ENCODE measurements at places on chromosomes 1 and 21.
A peak's percentile ranks its signal among the peaks of the same experiment; 100 is the strongest.

DNA sequence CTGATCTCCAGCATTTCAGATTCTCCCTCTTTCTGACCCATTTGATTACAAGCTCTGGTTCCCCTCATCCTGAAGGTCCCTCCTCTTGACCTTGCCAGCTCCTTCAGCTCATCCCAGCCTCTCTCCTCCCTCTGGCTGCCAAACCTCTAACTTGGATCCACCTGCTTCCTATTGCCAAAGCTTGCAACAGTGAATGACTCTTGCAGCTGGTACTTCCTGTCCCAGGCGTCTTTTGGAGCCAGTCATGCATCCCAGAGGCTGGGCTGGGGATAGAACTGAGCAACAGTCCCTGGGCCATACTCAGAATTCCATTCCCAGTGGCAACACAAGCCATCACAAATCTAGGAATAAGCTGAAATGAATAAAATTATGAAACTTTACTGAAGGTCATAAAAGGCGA, 27.7 kb upstream of the SPOCD1 start:
- no peak for DNase-seq

DNA sequence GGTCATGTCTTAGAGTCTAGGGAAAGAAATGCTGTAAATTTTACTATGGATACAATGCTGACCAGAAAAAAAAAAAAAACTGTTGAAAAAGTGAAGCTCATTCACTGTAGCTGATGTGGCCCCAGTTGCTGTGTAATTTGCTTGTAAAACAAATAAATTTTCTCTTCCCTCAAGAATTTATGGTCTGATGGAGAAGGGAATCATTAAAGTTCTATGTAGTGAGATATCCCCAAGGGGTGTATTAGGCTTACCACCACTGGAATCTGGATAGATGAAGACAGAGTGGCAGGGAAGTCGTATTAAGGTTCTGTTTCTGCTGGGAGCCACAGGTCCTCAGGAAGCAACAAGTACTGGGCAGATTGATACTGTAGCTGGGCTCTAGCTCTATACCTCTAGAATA, 860.0 kb downstream of the LTN1 start:
- no peak for DNase-seq

DNA sequence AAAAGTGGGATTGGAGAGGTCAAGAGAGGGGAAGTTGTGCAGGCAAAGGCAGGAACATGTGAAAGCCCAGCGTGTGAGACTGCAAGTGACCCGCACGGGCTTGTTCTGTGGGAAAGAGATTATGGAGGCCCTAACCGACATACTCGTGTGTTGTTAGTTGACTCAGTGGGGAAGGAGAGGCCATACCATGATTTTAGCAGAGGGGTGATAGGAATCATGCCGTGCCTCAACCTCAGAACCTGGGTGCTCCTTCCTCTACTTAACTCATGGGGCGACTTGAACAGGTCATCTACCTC, 19.3 kb downstream of the PGLYRP3 start:
- DNase-seq = no peak

- no peak for DNase-seq
Measured at GRCh38 chr1:3993619-3994375, 93.7 kb upstream of the C1orf174 start.

GRCh38 chr1:157292302-157292701, 154.1 kb upstream of the ETV3 start:
- DNase-seq = no peak

GRCh38 chr21:45414396-45415187, 9.6 kb downstream of the COL18A1 start:
- DNase-seq = no peak

GRCh38 chr1:67754526-67754920, 69.5 kb downstream of the GADD45A start:
- no peak for DNase-seq

DNA sequence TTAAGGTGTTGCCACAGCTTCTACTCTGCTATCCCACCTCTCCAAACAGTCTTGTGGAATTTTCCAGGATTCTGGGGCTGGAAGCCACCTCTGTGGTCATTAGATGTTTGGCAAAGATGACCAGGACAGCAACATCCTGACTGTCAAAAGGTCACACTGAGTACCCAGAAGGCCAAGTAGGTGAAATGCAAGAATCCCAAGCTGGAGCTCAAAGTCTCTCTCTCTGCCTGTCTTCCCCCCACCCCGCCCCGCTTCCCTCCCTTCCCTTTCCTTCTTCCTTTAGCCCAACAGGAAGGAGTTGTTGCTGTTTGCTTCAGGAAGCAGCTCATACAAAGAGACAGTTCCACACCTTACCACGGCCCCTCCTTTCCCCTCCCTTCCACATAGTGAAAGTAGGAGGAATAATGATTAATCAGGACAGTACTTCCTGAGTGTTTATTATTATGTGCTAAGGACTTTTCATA, 75.6 kb upstream of the SLC2A1 start:
- no peak for DNase-seq

DNA sequence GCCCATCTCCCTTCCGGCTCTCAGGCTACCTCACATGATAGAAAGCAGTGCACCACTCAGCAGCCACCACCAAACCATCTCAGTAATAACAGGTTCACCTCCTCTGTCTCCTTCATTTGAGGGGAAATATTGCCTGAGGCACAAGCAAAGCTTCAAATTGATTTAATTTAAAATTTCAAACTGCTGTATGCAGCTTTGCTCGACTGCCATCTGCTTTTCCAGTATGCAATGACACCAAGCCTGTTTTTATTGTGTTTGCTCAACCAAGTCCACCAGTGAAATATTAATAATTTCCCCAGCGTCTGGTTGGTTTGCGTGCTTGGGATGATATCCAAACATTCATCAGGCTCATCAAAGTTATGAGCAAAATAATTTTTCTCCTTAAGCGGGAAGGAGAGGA, 552.4 kb upstream of the DAB1 start:
- no peak for DNase-seq

DNA sequence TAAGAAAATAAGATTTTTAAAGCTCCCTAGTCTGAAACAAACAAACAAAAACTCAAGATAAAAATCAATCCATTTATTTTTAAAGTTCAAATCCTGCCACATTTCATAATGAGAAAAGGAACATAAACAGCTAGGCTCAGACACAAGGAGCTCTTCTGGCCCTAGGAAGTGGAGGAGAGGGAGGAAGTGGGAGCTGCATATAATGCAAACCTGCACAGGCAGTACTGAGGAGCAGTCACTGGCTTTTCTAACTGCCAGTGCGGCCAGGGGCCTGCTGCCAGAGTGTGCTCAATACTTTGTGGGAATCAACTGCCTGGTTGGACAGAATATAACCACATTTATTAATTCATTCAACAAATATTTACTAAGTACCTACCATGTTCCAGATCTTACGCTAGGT, 139.8 kb upstream of the SPATA6 start:
- DNase-seq = no peak

DNA sequence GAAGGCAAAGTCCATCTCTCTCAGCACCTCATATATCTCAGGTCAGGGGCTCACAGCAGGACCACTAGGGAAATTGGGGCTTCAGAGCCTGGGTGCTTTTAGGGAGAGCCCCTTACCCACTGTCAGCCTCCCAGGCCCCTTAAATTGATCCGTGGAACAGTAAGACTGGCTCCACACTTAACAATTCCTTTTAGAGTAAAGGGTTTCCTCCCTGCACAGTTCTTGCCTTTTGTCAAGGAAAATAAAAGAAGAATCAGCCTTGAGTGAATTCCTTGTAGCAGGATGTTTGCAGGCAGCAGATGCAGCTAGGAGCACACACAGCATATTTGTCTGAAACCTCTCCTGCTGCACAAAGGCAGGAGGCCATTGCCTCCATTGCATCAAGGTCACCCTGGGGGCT, 184.9 kb downstream of the SEC16B start:
- DNase-seq = no peak

DNA sequence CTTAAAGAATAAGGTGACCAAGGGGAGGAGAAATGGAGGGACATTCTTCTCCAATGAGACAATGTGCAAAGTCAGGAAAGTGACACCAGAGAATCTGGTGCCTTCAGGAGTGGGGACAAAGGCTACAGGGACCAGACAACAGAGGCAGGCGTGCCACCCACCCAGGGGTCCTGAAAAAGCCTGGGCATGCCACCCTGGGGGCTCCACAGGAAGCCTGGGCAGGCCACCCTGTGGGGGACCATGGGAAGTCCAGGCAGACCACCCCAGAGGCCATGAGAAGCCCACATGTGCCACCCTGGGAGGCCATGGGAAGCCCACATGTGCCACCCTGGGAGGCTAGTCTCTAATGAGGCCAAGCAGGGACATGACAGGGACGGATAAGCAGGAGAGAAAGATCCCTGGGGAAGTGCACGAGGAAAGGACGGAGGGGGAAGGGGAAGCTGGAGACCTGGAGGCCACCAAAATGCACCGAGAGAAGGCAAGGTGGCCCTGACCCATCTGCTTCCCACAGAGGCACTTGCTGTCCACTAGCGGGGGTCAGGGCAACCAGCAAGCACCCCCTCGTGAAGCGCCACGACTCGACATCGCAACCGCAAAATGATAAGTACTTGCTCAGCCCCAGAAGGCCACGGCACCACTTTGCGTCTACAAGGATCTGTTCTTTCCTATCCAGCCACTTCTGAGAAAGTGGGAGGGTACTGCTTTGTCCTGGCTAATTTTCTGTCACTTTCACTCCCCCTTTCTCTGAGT, 7.2 kb upstream of the PDE9A start:
- DNase-seq = no peak

- DNase-seq = no peak
Measured at GRCh38 chr1:37475380-37476086, 1.2 kb downstream of the ZC3H12A start.

GRCh38 chr1:203990118-203990517, 82.8 kb upstream of the SOX13 start:
- DNase-seq = no peak

DNA sequence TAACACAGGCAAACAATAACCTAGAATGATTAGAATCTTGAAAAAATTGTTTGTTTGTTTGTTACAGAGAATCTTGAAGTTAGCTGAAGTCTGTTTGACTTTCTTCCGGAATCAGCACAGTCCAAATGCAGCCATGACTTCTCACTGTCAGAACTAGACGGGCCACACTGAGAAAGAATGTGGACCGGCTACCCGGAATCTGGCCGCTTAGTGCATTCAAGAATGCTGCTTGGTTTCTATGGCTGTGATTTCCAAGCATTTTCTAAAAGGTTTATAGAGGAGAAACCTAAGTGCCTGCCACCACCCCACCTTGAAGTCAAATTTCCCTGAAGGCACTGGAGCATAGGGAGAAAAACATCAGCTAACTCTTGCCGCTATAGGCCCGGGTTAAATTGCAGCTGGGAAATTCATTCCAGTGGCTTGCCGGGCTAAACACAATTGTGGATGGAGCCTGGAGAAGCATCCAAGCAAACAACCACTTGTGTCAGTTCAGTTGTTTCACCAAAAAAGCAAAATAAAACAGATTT, 231.1 kb downstream of the DISC1 start:
- DNase-seq = no peak

- DNase-seq = no peak
Measured at GRCh38 chr1:163670989-163671757, 349.4 kb downstream of the NUF2 start.

DNA sequence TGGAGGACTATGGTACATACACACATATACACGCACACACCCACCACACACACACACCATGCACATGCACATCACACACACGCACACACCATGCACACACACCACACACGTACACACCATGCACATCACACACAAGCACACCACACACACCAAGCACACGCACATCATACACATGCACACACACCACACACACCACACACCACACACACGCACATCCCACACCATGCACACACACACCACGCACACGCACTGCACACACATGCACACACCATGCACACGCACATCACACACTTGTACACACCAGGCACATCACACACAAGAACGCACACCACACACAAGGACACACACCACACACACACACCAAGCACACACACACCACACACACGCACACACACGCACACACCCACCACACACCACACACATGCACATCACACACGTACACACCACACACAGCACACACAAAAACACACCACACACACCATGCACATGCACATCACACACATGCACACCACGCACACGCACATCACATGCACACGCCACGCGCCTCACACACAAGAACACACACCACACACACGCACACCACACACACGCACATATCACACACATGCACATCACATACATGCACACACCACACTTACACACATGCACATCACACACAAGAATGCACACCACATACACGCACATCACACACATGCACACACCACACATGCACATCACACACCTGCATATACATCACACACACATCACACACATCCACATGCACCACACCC, 9.2 kb downstream of the PDE9A start:
- DNase-seq = no peak

DNA sequence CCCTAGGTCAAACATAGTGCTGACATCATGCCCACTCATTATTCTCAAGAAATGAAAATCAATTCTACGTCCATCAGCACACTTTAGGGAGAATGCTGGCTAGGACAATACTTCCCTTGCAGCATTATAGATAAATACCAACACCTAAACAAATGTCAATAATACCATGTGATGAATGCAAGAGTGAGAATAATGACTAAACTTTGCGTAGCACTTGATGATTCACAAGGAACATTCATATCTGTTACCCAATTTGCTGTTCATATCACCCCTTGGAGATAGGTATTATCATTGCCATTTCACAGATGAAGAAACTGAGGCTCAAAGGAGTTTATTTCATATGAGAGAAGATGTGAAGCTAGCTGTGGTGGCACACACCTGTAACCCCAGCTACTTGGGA, 24.8 kb upstream of the EPS15 start:
- no peak for DNase-seq

DNA sequence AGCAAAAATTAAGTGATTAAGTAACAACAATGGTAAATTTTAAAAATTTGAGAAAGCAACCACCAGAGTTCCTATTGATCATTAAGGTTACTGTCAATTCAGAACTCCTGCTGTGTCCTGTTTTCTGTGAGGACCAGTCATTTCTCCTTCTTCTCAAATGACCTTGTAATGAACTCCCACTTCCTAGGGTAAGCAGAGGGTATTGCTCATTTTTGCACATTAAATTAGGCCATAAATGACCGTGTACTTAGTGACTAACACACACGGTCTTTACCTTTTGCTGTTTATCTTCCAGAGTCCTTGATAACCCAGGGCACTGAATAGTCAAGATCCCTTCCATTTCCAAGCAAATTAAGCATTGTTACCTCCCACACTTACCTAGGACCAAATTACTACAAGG, 227.5 kb upstream of the LYPLAL1 start:
- DNase-seq = no peak

GRCh38 chr1:27668808-27669723, 2.9 kb downstream of the IFI6 start:
- DNase-seq = peak; percentile 61

DNA sequence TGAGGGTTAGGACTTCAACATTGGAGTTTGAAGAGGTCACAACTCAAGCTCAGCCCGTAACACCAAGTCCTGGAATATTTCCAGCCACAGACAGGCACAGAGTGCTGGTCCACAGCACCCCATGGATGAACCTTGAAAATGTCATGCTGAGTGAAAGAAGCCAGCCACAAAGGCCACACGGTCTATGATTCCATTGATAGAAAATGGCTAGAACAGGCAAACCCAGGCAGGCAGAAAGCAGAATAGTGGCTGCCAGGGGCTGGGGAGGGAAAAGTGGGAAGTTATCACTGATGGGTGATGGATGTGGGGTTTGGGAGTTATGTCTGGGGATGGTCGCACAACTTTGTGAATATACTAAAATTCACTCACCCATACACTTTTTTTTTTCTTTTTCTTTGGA, 21.3 kb downstream of the MX1 start:
- no peak for DNase-seq
